ENCODE measurements at places on chromosomes 3 and 15.
A peak's percentile ranks its signal among the peaks of the same experiment; 100 is the strongest.

GRCh38 chr3:12518261-12519028 lies 26.9 kb downstream of the MKRN2OS start:
- DNase-seq: no peak

- DNase-seq: no peak
Measured at GRCh38 chr3:11602886-11603527, 40.7 kb downstream of the VGLL4 start.

- DNase-seq: no peak
Measured at GRCh38 chr3:13149330-13150108, 76.3 kb upstream of the IQSEC1 start.

DNA sequence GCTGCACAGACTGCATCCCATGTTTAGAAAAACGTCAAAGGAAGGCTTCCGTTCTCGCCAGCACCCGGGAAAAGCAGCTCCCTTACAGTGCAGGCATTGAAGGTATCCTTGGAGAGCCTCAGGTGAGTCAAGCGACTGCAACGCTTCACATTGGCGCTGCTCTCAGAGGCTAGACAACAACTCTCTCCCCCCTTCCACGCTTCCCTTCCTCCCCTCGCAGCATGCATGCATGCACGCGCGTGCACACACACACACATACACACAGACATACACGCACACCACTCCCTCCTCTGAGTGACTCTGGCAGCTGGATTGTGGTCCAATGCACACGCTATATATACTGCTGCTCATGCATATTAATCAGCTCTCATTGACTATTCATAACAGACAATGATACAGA lies 191.1 kb downstream of the PDZRN3 start:
- DNase-seq: no peak

DNA sequence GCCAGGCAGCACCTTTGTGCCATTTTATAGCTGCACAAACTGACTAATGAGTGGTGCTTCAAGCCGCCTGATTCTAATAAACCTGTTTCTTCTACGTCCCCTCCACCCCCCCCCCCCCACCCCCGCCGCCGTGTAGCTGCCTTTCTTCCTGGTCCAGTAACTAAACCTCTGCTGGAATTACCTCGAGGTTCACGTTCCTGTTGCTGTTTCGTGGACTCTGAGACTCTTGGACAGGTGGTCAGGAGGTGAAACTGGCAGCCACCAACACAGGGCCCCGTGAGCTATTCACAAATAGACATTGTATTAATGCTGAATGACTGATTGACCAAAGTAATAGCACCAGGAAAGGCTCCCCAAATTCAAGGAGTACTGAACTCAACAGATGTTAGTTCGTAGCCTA lies 73.9 kb downstream of the TRIM69 start:
- DNase-seq: no peak

DNA sequence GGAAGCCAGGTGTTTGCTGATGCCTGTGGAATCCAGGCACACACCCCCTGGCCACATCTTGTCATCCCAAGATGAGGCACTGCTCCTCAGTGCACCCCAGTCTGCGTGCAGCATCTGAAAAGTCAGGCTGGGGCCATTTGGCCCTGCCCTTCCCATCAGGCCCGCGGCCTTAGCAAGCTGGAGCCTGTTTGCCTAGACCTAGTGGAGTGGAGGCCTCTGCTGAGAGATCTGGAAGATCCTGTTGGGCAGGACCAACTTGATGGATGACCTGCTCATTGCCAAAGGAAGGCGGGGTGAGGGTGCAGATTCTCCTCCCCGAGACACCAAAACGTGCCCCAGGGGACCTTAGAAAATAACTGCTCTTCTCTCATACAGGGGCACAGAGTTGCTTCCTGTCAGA lies 220.2 kb downstream of the SHQ1 start:
- DNase-seq: no peak

GRCh38 chr3:155743606-155744005 lies 1.3 kb downstream of the PLCH1 start:
- DNase-seq: no peak

DNA sequence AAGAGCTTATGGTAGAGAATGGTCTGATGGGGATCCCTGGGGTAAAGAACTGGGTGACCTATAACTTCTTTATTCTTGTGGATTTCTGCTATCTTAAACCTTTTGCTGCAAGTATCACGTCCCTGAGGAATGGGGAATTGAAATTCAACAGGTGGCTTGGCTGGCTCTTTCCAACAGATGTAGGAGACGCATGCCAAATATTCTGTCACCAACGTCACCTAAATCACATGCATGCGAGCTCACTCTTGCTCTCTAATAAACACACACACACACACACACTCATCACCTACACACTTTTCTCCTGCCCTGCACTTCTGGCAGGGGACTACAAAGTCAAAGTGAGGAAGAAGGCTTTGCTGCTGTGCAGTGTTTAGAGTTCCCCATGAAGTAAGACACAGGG lies 145.8 kb upstream of the NECTIN3 start:
- no peak for DNase-seq

DNA sequence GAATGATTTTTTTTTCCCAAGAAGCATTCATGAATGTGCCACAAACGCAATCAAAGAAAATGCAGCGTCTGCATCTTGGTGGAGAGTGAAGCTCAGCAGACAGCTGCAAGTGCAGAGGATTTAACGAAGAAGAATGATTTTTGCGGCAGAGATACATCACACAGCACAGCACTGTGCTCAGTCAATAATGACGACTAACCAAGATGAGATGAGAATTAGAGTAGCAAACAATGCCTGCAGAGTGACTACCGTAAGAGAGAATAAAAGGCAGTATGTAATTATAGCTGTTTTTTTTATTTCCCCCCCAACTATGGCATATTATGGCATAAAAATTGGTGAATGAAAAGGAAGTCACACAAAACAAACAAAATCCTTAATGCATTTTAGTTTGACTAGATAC lies 218.0 kb upstream of the ROBO1 start:
- DNase-seq: no peak

DNA sequence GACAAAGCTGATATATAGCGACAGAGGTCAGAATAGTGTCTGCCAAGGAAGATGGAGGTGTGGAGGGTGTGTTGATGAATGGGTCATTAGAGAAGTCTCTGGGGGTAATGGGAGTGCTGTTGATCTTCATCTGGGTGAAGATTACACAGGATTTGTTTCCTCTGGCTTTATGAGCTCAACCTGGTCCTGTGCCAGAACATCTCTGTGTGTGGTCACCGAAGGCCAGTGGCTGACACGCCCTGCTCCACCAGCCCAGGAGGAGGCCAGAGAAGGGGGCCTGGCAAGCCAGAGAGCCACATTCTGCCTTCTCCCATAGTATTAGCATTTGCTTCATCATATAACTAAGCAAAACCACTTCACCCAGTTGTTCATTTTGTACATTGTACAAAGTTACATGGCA lies 121.1 kb downstream of the ZNF621 start:
- no peak for DNase-seq

DNA sequence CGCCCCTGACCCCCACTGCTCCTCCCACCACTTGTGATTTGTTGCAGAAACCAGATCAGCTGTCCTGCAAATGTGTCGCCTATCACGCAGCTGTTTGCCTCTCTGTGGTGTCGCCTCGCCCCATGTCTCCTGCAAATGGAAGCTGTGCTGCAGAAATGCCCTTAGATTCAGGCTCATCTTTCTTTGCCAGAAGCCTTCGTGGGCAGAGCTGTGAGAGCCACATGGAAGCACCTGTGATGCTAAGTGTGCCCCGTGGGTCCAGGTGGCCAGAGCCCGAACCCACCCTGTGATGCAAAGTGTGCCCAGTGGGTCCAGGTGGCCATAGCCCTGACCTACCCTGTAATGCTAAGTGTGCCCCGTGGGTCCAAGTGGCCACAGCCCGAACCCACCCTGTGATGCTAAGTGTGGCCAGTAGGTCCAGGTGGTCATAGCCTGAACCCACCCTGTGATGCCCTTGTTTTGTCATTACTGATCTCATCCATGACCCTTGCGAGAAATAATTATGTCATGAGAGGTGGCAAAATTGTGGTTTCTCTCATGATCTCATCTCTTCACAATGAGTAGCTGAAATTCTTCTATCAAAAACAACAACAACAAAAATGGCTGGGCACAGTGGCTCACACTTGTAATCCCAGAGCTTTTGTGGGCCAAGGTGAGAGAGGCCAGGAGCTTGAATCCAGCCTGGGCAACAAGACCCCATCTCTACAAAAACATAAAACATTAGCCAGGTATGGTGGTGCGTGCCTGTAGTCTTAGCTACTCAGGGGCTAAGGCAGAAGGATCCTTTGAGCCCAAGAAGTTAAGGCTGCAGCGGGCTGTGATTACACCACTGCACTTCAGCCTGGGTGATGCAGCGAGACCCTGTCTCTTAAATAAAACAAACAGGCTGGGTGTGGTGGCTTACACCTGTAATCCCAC lies 187.4 kb downstream of the GOLGA6L6 start:
- DNase-seq: no peak

- DNase-seq: no peak
Measured at GRCh38 chr3:116140100-116140689, 305.1 kb downstream of the LSAMP start.

- peak; percentile 12 for DNase-seq
Measured at GRCh38 chr3:151003029-151003767, 30.7 kb upstream of the CLRN1 start.

- no peak for DNase-seq
Measured at GRCh38 chr15:67444100-67444499, 76.8 kb upstream of the C15orf61 start.

DNA sequence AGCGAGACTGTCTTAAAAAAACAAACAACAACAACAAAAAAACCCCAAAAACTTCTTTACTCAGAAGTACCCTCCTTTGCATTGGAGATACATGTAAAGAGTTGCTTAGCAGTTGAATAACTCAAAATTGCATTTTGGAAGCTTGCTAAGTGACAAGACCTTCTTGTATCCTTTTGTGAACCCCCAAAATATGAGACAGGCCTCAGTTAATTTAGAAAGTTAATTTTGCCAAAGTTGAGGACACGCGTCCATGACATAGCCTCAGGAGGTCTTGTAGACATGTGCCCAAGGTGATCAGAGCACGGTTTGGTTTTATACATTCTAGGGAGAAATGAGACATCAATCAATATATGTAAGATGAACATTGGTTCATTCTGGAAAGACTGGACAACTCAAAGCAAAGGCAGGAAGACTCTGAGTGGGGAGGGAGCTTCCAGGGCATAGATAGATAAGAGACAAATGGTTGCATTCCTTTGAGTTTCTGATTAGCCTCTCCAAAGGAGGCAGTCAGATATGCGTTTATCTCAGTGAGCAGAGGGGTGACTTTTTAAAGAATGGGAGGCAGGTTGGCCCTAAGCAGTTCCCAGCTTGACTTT lies 1.7 kb upstream of the ARF4 start:
- no peak for DNase-seq

- DNase-seq: no peak
Measured at GRCh38 chr15:63200464-63201249, 11.3 kb downstream of the RAB8B start.

- no peak for DNase-seq
Measured at GRCh38 chr3:123713211-123713610, 128.4 kb upstream of the HACD2 start.

DNA sequence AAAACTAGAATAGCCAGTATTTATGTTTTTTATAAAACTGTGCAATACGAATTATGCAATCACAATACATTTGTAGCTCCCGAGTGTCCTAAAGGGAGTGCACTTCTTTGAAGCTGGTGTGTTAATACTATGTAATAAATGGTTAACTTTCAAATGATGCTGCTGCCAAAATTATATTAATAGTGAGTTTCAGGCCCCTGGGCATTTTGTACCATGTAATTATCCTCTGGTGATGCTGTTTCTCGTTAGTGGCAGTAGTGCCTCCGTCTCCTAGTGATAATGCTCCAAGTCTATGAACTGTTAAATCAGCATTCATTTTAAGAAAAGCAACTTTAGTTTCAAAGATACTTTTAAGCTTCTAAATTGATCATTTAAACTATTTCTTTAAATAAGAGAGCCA lies 132.7 kb upstream of the BHLHE40 start:
- no peak for DNase-seq
